ENCODE measurements at places on chromosomes 1 and 21.

DNA sequence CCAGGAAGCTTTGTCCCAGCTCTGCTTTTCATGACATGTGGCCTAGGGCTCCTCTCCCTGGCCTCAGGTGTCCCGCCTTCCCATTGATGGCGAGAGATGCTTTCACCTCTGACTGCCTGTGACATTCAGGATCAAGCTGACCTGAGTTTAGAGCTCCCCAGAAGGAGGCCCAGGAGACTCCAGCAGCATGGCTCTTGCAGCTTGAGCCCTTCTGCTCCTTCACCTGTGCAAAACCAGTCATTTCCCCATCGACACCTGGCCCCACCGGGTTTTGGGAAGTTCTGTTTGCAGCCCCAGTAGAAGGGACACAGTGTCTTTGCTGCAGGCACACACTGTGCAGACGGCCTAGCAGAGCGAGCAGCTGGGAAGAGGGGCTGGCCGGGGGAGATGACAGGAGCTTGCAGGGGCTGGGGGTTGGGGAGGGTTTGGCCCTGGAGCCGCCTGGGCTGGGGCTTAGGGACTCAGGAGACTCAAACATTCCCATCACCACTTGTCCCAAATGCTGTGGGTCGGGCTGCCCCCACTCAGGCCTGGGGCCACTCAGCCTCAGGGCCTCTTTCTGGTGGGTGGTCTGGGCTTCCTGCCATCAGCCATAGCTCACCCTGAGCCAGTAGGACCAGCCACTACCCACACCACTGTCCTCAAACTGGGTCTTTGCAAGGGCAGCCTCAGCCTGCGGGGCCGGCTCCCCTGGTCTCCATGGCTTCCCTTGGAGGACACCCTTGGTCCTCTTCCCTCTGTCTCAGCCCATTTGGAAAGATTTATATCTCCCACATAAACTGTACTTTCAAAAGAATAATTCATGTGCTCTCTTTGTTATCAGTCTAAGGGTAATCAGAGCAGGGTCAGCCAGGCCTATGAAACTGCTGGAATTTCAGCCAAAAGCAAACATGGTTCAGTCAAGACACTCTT lies 3.8 kb upstream of the EDN2 start:
- DNase-seq = no peak

DNA sequence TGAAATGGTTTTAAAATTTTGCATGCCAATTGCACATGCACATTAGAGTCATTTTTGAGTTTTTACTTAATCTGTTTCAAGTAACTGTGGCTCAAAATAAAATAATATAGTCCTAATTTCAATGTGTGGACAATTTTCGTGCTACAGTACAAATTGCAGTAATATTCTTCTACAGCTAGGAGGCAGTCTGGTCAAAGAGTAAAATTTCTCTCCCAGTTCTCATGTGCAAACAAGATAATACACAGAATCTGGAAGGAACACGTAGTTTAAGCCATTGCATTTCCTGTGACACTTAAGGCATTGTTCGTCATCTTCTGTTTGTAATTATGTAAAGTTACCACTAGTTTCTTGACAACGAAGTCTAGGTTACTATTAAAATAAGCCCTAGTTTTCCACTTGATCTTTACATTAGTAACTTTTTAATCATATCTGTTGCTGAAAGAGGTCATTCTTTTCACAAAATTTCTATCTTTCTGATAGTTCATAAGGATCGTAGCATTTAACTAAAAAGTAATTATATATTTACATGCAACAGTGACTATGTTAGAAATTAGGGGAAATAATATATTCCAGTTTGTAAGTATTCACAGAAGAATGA lies 28.9 kb downstream of the ODR4 start:
- DNase-seq = no peak

GRCh38 chr1:115755456-115756370 lies 12.8 kb downstream of the CASQ2 start:
- no peak for DNase-seq

GRCh38 chr1:226306425-226306824 lies 2.5 kb downstream of the LIN9 start:
- DNase-seq = no peak

GRCh38 chr1:63453232-63453631 lies 69.8 kb downstream of the ITGB3BP start:
- DNase-seq = no peak

- DNase-seq = no peak
Observed at GRCh38 chr21:27759820-27760219, 792.9 kb upstream of the ADAMTS5 start.

GRCh38 chr1:33299461-33300155 lies 21.3 kb downstream of the A3GALT2 start:
- no peak for DNase-seq

GRCh38 chr21:46081862-46082712 lies 15.8 kb upstream of the COL6A2 start:
- DNase-seq = no peak

DNA sequence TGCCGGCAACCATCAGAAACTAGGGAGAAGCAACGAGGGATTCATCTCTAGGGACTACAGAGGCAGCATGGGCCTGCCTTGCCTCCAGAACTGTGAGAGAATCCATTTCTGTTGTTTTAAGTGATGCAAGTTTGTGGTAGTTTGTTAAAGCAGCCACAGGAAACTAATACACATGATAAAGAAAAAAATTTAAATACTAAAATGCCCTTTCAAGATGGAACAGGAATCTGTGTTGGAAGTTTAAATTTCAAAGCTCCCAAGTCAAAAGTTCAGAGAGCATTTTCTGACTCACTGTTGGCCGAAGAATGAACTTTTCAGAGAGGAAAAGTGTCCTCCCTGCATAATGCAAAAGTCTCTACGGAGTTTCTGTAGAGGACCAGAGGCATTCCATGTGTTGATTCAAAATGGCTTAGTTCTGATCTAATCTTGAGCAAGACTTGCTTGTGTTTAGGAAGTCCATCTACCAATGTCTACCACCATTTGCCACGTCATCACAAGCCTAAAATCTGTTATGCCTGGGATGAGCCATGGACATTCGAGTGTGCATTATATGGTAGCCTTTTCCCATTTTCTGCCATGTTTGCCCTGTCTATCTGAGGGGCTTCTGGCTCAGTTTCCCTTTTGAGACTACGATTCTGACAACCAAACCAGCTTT lies 22.4 kb upstream of the ARHGAP29 start:
- DNase-seq = no peak

GRCh38 chr1:198880818-198881597 lies 242.2 kb downstream of the PTPRC start:
- no peak for DNase-seq

GRCh38 chr1:52360595-52360968 lies 5.4 kb downstream of the CC2D1B start:
- DNase-seq = no peak

- DNase-seq = no peak
Observed at GRCh38 chr1:230821346-230821745, 47.0 kb downstream of the C1orf198 start.

All from activated CD4-positive, CD25-positive, alpha-beta regulatory T cell (primary cell).